ENCODE measurements at places on chromosomes 4 and X.

- DNase-seq = no peak
Measured at GRCh38 chr4:136754810-136755530, 777.3 kb downstream of the PCDH18 start.

GRCh38 chr4:86160426-86160825, 199.4 kb downstream of the MAPK10 start:
- DNase-seq = no peak

- DNase-seq = no peak
Measured at GRCh38 chr4:53497487-53498244, 93.6 kb downstream of the LNX1 start.

DNA sequence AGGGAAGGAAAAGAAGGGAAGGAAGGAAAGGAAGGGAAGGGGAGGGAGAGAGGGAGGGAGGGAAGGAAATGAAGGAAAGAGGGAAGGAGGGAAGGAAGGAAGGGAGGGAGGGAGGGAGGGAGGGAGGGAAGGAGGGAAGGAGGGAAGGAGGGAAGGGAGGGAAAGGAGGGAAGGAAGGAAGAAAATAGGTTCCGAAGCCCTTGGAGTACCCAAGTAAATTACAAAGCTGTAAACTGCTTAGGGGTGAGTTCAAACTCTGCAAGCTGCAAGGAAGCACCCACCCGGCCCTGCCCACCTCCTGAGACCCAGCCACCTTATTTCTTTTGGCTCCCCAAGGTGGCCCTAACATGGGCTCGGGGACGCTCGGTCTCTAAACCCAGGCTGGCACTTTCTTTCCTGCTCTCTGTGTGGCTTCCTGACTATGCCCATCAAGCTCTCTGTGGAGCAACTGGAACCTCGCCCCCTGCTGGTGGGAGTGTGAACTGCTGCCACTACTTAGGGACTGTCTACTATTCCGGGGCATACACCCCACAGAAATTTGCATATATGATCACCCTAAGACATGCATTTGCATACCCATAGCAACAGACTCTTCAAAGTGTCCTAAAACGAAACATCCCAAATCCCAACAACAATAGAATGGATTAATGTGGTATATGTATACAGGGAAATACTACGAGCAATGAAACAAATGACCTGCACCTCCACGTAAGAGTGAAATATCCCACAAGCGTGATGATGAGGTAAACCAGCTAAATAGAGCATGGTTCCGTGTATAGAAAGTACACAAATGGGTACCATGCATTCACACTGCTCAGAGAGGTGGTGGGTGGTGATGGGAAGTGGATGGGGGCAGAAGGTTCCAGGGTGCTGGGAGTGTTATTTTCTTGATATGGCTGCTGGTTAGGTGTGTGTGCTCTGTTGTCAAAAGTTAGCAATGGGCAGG, 151.7 kb upstream of the TBL1X start:
- DNase-seq = peak; percentile 18

DNA sequence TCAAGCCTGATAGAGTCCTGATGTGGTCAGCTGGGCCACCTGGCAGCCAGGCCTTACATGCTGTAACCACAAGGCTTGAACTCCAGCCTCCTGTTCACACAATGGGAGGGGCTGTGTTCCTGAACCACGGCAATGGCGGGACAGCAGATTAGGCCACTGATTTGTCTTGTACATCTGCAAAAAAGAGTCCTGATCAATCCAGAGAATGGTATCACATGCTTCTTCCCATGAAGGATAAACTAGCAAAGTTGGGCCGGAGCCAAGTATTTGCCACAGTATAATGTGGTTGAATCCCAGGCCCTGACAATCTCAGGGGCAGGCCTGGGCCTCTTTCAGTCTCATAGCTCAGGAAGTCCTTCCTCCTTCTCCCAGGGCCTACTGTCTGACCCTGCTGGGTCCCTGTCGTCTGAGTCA, 2182.5 kb upstream of the AGA start:
- no peak for DNase-seq

- DNase-seq = no peak
Measured at GRCh38 chr4:3241898-3242524, 6.9 kb upstream of the MSANTD1 start.

DNA sequence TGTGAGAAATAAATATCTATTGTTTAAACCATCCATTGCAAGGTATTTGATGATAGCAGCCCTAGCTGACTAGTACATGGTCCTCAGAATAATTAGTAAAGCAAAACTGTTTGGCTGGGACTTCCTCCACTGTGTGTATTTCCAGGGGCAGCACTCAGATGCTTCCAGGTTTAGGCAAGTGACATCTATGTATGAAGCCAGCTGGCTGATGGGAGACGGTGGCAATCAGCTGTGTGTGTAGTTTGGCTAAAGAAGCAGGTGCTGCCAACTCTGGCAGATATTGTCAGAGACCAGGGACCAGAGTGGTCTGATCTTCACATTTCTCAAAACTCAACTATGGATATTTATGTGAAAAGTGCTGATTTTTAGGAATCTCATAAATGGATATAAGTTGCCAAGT, 19.1 kb downstream of the HS3ST1 start:
- no peak for DNase-seq

DNA sequence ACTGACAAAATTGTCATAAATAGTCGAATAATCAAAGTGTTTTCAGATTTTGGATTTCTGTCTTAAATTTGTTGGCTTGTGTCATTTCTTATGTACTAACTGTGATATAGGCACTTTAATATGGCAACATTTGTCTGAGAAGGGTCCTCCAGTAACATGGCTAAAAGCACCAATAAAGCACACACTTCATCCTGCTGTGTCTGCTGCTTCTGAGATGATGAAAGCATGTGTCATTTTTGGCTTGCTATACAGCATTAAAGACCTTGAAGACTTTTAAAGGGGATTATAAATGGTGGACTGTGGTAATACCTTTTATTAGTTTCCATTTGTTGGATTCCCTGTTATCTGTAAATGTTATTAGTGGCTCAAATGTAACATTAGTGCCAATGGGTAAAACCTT, 551.8 kb upstream of the GRID2 start:
- no peak for DNase-seq

GRCh38 chr4:102324730-102325129, 20.6 kb downstream of the SLC39A8 start:
- DNase-seq = no peak

GRCh38 chr4:22237846-22238494, 277.9 kb downstream of the ADGRA3 start:
- no peak for DNase-seq

GRCh38 chr4:136811496-136812077, 720.7 kb downstream of the PCDH18 start:
- DNase-seq = no peak

DNA sequence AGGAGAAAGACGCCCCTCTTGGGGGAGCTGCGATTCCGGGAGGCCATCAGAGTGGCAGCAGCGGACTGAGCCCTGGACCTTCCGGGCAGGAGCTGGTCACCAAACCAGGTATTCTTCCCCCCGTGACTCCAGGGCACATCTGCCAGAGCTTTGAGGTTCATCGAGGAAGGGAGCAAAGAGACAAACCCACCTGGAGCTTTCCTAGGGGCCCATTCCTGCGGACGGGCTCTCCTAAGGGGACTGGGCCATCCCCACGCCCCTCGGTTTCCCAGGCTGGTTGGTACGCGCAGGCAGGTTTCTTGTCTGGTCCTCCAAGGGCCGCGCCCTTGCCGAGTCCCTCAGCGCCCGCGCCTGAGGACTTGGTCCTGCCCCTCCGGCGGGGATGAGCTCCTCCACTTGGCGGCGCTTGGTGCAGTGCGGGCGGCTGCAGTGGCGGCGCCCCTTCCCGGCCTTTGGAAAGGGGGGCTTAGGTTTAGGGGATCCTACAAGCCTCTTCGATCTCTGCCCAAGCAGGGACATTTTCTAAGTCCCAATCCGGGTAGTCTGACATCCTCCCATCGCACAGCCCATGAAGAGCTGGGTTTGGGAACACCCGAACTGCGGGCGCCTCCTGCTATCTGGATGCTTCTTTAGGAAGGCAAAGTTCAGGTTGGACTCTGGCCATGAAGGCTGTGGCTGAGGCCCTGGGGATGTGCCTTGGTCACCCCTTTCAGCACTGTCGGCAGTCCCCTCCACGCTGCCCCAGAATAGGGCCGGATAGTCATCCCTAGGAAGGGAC, 538 bp downstream of the STBD1 start:
- peak; percentile 54 for DNase-seq

GRCh38 chrX:13994104-13994503, 35.6 kb downstream of the GEMIN8 start:
- no peak for DNase-seq

GRCh38 chr4:154854362-154854761, 73.3 kb downstream of the RBM46 start:
- DNase-seq = no peak

- DNase-seq = no peak
Measured at GRCh38 chr4:129971419-129971818, 875.5 kb downstream of the C4orf33 start.

DNA sequence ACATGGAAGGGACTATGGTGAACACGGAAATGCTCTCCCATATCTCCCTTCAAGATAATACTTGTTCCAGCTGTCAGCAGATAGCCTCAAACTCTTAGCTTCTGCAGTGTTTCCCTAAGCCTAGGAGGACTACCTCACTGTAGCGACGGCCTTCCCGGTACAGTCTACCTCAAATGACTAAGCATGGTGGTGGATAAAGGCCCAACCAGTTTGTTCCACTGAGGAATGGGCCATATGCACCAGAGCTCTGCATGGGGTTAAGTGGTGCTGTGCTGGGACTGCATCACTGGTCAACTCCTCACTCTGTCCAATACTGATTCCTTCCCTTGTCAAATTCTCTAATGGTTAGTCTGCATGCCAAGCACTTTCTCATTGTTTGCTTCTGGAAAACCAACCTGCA, 119.6 kb upstream of the GNPDA2 start:
- DNase-seq = no peak

DNA sequence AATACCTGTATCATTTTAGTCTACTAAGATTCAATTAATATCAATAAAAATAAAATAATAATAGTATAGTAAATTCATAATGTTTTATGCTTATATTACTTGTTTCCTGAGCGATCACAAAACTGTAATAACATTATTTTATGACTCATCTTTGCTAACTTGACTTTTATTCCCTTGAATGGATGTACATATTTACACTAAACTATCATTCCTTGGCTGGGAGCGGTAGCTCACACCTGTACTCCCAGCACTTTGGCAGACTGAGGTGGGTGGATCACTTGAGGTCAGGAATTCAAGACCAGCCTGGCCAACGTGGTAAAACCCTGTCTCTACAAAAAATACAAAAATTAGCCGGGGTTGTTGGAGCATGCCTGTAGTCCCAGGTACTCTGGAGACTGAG, 104.0 kb upstream of the SLC34A2 start:
- DNase-seq = no peak

- DNase-seq = no peak
Measured at GRCh38 chrX:27565992-27566391, 24.2 kb upstream of the DCAF8L2 start.

DNA sequence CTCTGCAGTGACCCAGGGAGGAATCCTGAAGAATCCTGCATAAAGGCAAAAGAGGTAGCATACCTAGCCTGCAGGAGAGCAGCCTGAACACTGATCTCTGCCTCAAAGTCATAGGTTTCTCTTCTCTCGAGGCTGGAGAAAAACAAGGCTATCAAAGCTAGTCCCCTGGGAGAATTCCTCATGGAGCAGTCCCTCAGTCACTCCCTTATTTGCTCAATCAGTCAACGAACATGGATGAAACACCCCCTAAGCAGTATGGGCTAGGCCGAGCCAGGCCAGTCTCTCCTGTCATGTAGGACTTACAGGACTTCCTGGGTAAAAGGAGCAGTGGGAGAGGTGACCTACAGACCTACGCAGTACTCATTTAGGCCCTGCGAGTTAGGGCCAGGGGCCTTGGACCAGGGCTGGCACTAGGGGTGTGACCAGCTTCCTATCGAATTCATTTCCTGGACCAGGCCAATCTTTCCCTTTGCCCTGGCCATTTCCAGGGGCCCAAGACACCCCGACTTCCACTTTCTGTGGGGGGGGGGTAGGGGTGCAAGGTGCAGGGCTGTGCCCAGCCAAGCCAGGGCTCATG, 164.1 kb downstream of the EFNB1 start:
- no peak for DNase-seq

DNA sequence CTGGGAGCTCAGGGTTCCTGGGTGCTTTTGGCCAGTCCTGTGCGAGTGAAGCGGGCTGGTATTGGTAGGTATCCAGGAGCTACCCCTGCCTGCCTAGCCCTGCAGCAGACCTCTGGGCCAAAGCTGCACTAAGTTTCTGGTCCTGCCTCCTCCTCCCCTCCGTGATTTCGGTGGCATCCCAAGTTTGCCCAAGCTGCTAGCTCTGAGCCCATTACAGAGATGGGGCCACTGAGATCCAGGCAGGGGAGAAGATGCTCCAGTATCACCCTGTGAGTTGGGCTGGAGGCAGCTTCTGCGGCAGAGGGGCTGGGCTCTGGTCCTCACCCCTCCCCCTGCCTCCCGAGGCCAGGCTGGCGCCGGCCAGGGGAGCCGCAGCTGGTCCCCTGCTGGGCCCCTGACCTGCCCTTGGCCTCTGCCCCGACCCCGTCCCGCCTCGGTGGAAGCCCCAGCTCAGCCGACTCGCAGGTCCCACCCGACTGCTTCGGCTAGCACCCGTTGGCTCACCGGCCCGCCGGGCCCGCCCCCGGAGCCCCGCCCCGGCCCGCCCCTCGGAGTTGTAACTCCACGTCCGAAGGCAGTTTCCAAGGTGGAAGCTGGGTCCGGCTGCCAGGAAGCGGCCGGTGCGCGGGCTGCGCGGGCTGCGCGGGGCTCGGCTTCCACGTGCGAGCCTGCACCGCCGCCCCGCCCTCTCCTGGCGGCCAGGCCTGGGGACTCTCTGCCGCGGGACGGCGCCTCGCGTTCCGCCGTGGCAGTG, at the start of gene DUSP9:
TSS of gene DUSP9 (plus strand) at position 584 of the 754 bp plus-strand sequence. CDS start 751 bp downstream, outside the sequence.
- peak; percentile 83 for DNase-seq

DNA sequence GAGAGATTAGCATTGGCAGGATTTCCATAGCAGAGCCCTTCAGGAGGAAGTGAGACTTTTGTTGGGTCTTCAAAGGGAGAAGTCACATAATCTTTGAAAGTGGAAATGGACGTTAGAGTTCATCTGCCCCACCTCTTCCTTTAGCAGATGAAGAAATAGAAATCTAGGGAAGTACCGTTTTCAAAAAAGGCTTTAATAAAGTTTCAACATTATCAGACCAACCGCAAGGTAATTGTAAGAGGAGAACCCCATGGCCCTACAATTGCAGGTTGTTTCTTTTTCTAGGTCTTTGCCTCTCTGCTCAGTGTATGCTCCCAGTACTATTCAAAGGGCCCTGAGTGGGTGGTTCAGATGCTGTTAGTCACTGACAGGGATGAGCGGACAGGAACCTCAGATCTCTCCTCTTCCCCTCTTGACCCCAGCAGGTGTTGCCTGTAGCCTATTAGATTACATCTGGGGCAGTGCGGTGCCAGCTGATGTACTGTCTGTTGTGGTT, 48.6 kb upstream of the AP1S2 start:
- DNase-seq = no peak

GRCh38 chr4:184734758-184735157, 862 bp upstream of the CENPU start:
- DNase-seq = no peak

DNA sequence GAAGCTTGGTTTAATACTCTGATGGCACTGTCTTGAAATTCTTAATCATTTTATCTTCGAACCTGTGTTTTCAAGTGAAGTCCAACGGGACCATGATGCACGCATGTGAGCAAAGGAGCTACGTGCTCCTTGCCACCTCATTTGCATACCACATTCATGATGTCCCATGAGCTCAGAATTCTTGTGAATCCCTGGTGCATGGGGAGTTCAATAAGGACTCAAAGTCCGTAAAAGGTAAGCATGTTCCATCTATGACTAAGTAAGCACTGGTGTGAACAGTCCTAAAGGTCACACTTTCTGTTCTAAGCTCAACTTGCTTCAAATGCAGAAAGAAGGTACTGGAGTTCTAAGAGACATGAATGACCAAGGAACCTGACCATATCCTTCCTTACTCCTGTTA, 13.1 kb upstream of the GPM6B start:
- DNase-seq = no peak

- DNase-seq = no peak
Measured at GRCh38 chr4:182510836-182511235, 267.6 kb downstream of the TENM3 start.

All from 8988T (cell line).